B cell (primary cell): ENCODE measurements at places on chromosomes 4 and X.

- no peaks in the 10 kb centered on the region for H3K4me1 ChIP-seq
- H3K27me3 ChIP-seq = no peaks in the 10 kb centered on the region
- no peak overlapping the region for H3K27ac ChIP-seq
- no peaks in the 10 kb centered on the region for H3K36me3 ChIP-seq
Observed at GRCh38 chr4:129929052-129929451, 833.1 kb downstream of the C4orf33 start.

DNA sequence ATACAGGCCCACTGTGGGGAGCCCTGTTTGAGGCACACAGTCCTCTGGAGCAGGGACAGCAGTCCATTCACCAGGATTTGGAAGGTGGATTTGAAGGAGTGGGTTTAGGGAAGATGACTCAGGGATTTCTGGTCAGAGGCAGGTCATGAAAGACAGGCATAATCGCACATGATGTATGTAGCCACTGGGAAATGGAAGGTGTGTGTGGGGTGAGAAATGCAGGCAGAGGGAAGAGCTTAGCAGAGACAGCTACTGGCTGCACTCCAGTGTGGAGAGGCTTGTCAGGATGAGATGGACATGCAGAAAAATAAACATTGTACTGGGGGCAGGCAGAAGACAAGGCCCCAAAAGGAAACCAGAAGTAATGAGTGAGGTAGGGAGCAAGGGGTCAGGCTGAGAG is 85.2 kb upstream of the STS start:
- DNase-seq = no peak
- H3K4me3 ChIP-seq = no peak overlapping the region
- H3K4me1 ChIP-seq = peaks cover 32% of the 10 kb centered on the region
- no peaks in the 10 kb centered on the region for H3K27me3 ChIP-seq

DNA sequence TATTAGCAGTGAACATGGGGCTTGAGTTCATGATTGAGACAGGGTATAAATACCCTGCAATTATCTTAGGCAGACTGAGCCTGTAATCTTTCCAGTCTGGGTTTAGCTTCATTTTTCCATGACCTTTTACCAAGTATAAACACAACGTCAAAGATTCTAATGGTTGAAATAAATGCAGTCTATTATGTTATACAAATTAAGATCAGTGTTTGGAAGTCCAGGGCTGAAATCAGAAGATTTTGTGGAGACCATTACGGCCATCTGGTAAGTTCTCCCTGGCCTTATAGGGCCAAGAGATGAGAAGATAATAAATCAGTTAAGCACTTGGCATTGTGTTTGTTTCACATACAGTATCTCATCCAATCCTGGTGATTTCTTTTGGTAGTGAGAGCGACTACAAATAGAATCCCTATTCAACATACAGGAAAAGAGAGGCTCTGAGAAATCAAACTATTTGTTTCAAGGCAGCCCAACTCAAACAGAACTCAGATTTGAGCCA is 425.8 kb downstream of the PACRGL start:
- H3K27me3 ChIP-seq = no peaks in the 10 kb centered on the region
- H3K36me3 ChIP-seq = no peaks in the 10 kb centered on the region
- no peak for DNase-seq
- no peaks in the 10 kb centered on the region for H3K4me1 ChIP-seq
- no peak overlapping the region for H3K27ac ChIP-seq

GRCh38 chrX:111254896-111255693 is 15.2 kb downstream of the CAPN6 start:
- H3K4me3 ChIP-seq = no peak overlapping the region
- H3K4me1 ChIP-seq = no peaks in the 10 kb centered on the region
- H3K27ac ChIP-seq = no peak overlapping the region
- H3K27me3 ChIP-seq = no peaks in the 10 kb centered on the region

GRCh38 chrX:74603040-74603439 is 11.4 kb downstream of the RLIM start:
- no peaks in the 10 kb centered on the region for H3K36me3 ChIP-seq
- no peak for DNase-seq
- no peaks in the 10 kb centered on the region for H3K27me3 ChIP-seq
- H3K27ac ChIP-seq = no peak overlapping the region
- H3K4me1 ChIP-seq = no peaks in the 10 kb centered on the region
- H3K4me3 ChIP-seq = no peak overlapping the region

DNA sequence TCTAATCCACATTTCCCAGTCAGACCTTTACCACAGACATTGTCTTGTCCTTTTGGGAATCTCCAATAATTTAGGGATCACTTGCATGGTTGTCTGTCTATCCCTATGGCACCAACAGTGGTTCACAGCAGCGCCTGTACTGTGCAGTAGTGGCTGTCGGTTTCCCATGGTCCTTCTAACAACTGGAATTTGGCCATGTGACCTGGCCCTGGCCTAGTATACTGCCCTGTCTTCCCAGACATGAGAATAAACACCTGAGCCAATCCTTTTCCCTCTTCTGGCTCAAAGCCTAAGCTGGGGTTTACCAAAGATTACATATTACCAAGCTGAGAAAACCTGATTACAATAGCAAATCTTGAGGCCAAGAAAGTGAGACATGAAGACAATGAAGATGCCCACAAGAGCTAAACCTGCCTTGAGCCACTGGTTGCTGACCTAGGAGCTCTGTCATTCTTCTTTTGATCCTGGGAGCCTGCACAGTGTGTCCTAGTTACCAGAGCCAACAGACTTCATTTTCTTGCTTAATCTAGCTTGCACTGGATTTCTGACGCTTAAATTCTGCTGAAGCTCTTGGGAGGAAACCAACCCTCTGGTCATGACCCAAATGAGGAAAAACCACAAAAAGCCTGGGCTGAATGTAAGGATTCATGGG is 92.1 kb downstream of the SCD5 start:
- H3K36me3 ChIP-seq = no peaks in the 10 kb centered on the region
- no peaks in the 10 kb centered on the region for H3K27me3 ChIP-seq
- no peaks in the 10 kb centered on the region for H3K4me1 ChIP-seq
- no peak overlapping the region for H3K27ac ChIP-seq
- DNase-seq = no peak

GRCh38 chrX:9988762-9989161 is 21.6 kb downstream of the CLDN34 start:
- peak; percentile 34 for DNase-seq
- H3K36me3 ChIP-seq = no peaks in the 10 kb centered on the region
- no peaks in the 10 kb centered on the region for H3K27me3 ChIP-seq
- H3K4me3 ChIP-seq = no peak overlapping the region
- H3K27ac ChIP-seq = no peak overlapping the region
- H3K4me1 ChIP-seq = peaks cover 11% of the 10 kb centered on the region

GRCh38 chr4:163568843-163569242 is 74.4 kb downstream of the TMA16 start:
- peaks cover 70% of the 10 kb centered on the region for H3K36me3 ChIP-seq
- H3K4me3 ChIP-seq = peak overlapping the region; percentile 21
- DNase-seq = peak; percentile 59
- H3K27ac ChIP-seq = peak overlapping the region; percentile 76

DNA sequence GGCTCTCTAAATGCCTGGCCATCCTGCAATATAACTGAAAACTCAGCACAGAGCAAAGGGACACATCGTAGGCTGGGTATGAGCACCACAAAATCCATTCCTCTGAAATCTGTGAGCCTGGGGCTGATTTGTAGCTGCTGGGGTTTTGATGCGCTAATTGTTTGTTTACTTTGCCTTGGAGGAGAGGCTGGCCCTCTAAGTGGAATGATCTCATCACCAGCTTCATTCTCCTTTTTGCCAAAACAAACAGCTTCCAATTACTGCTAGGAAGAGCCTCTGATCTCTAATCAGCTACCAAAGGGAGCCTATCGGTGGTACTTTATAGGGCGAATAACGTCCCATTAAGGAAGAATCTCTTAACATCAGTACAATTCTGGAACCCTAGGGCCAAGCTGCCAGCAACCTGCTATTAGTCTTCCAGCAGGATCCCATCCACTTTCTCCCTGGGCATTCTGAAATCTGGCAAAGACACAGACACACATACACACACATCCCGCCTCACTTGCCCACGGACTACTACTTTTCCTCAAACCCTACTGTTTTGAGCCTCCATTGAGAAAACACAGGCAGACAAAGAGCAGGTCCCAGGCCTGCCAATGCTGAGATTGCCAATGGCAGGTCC is 5.8 kb downstream of the ANOS1 start:
- H3K27me3 ChIP-seq = peaks cover 5% of the 10 kb centered on the region
- H3K36me3 ChIP-seq = no peaks in the 10 kb centered on the region
- no peak overlapping the region for H3K4me3 ChIP-seq
- H3K4me1 ChIP-seq = no peaks in the 10 kb centered on the region
- no peak for DNase-seq
- no peak overlapping the region for H3K27ac ChIP-seq

DNA sequence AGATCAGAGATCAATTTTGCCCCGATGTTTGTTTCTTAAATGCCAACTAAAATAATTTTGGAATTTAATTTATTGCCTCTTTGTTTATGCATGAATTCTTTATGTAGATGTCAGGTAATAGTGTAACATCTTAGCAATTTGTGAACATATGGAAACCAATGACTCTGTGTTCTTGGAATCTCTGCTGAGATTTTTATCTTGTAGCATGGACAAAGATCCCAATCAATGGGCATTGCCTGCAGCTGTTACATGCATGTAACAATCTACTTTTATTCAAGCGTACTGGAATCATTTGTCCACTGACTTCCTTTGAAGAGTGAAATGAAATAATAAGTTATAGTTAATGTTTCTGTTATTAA is 61.6 kb upstream of the ARSJ start:
- no peaks in the 10 kb centered on the region for H3K27me3 ChIP-seq
- H3K4me3 ChIP-seq = no peak overlapping the region
- no peaks in the 10 kb centered on the region for H3K36me3 ChIP-seq

GRCh38 chr4:52822972-52823701 is 39.0 kb upstream of the RASL11B start:
- H3K36me3 ChIP-seq = no peaks in the 10 kb centered on the region
- H3K27ac ChIP-seq = no peak overlapping the region
- H3K4me3 ChIP-seq = no peak overlapping the region

DNA sequence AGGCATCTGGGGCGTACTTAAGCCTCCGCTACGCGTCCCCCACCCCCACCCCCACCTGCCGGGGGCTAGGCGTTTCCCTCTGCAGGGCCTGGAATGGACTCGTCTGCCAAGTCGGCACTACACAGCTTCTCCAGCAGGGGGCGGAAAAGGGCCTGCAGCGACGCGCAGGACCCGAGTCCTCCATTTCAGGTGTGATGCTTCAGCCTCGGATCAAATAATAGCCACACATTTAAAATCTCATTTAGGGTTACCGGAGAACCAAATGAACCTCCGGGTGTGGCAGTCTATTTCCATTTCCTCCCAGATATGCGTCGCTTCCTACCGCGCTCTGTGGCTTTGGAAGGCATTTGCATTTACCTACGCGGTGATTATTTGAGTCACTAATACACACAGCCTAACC is 2.9 kb downstream of the PAK3 start:
- H3K4me3 ChIP-seq = peak overlapping the region; percentile 19
- peak; percentile 51 for DNase-seq
- H3K27ac ChIP-seq = no peak overlapping the region
- H3K4me1 ChIP-seq = peaks cover 11% of the 10 kb centered on the region
- H3K27me3 ChIP-seq = peaks cover 19% of the 10 kb centered on the region

DNA sequence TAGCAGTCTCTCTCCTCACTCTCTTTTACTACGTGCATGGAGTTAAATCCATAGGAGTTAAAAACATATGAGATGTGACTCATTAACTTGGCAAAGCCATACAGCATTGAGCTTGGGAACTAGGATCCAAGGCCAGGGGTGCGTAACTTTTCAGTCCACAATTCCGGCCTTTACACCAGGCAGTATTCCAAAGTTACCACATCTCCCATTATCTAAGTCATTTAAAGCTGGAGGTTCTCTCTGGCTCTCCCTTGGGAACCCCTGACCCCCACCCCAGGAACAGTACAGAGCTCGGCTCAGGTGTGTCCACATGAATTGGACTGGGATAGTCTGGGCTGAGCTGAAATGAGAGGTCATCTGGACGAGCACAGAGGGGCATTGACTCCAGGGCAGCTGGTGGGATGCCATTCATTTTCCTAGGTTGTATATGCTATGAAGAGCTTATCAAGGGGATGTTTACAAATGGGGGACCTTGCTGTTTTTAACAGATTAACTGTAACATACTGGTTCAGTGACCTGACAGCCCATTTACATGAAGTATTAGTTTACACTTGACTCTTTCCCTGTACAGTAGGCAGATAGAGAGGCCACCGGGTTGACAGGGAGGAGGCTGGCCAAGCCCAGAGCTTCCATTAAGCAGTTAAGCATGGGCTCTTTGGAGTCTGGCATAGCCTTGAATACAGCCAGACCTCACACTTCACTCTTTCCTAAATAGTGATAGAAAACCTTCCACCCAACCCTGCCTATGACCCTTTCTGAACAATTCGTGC is 128.8 kb downstream of the RAB28 start:
- no peaks in the 10 kb centered on the region for H3K4me1 ChIP-seq
- no peak overlapping the region for H3K4me3 ChIP-seq
- no peaks in the 10 kb centered on the region for H3K36me3 ChIP-seq
- no peak overlapping the region for H3K27ac ChIP-seq
